ENCODE measurements at places on chromosomes 3 and 15.

GRCh38 chr3:158731938-158732855 is at the start of gene RARRES1:
TSS of gene RARRES1 (minus strand) at chr3:158732457. CDS start at chr3:158732415, 42 bp downstream.
- DNase-seq = no peak

GRCh38 chr3:73031573-73032103 is 29.8 kb upstream of the EBLN2 start:
- DNase-seq = no peak

GRCh38 chr3:124818398-124819091 is 68.6 kb downstream of the ITGB5 start:
- DNase-seq = no peak

- no peak for DNase-seq
These were observed 124.3 kb upstream of the EIF1B start for GRCh38 chr3:40185029-40185695.

GRCh38 chr3:142225885-142226215 is 465 bp upstream of the GK5 start:
- DNase-seq = no peak

GRCh38 chr3:127881586-127881985 is 33.4 kb upstream of the KBTBD12 start:
- DNase-seq = no peak

GRCh38 chr15:91357486-91357885 is 257.4 kb downstream of the SV2B start:
- no peak for DNase-seq

DNA sequence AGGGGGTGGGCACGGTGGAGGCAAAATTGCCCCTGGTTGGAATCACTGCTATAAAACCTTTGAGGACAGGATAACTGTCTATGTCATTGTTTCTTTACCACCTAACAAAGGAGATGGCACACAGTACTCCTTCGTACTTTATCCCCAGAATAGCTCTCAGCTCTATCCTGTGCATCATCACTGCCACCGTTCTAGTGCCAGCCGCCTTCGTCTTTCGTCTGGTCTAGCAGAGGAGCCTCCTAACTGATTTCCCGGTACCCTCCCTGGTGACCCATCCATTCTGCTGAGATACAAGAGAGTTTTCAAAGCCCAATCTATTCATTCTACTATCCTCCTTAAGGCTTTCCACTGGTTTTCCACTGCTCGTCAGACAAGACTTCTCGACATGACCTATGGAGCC is 67.9 kb upstream of the PRICKLE2 start:
- DNase-seq = no peak

DNA sequence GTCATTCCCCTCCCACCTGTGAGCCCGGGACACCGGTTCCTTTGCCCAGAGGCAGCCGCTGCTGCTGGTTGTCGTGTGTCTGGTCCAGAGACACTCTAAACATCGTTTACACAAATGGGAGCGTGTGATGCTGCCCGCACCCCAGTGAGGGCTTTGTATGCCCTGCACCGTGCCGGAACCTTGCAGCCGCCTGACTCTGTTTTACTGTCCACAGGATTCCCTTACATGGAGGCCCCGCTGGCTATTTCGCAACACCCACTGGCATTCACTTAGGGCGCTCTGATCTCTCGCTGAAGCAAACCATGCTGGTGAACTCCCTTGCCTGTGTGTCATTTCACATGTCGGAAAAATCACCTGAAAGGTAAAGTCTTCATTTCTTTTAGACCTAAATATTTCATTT is 100.8 kb upstream of the SLC6A6 start:
- DNase-seq = no peak

DNA sequence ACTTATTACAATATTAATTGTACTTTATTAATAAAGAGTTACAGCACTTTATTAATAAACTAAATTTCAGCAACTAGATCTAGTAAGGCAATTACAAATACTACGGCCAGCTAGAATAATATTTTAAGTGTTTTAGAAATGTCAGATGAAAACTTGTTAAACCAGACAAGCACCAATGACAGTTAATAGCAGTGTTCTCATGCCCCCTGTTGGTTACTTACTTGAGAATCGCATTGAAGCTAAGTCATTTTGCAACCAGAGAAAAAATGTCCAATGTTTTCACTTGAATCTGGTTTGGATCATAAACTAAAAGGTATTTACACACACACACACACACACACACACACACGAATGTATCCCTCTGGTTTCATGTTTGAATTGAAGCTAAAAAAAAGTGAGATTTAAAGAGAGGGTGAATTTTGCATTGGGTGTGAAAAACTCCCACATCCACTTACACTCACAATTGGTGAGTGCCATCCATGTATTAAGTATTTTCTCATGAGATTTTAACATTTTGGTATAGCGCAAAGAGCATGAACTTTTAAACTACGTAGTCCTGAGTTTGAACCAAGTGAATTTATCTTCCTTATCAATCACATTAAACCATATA is 347.7 kb downstream of the ZBBX start:
- no peak for DNase-seq
